ENCODE measurements at places on chromosomes 13 and 19. TPM values are rescaled to one million over a fixed set of nuclear protein-coding genes. Genes with fewer than 3 reads are reported as not detected.

- no peaks in the 10 kb centered on the region for H3K4me1 ChIP-seq
- H3K36me3 ChIP-seq: no peaks in the 10 kb centered on the region
- no peak for DNase-seq
- no peaks in the 10 kb centered on the region for H3K27me3 ChIP-seq
- no peak overlapping the region for H3K4me3 ChIP-seq
These were observed 1451.5 kb downstream of the EFNB2 start for GRCh38 chr13:105083992-105084391.

DNA sequence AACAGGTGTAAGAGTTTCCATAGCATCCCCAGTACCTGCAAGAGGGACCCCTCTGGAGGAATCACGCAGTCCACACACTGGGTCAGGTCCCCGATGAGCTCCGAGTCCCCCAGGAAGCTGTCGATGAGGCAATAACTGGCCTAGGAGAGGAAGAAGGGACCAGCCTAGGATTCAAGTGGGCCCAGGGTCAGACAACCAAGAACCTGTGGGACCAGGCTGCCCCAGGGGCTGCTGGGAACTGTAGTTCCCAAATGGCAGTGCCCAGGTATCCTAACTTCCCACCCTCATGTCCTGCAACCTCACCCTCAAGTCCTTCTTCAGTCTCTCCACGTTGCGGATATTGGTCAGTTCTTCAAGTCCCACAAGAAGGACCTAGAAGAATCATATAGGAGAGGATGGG, 1.8 kb downstream of the FUZ start:
- H3K4me3 ChIP-seq: no peak overlapping the region
- no peak for DNase-seq
- no peaks in the 10 kb centered on the region for H3K36me3 ChIP-seq
- H3K27ac ChIP-seq: no peak overlapping the region
- H3K4me1 ChIP-seq: peaks cover 4% of the 10 kb centered on the region

Gene PEX11G
- total RNA-seq: 4.4 TPM

- H3K4me3 ChIP-seq: no peak overlapping the region
- no peaks in the 10 kb centered on the region for H3K27me3 ChIP-seq
- no peaks in the 10 kb centered on the region for H3K4me1 ChIP-seq
- H3K27ac ChIP-seq: no peak overlapping the region
These were observed 54.0 kb downstream of the ENOX1 start for GRCh38 chr13:43732726-43733125.

Gene TEX101
- not detected for total RNA-seq

GRCh38 chr19:48502350-48503018, 9.2 kb downstream of the LMTK3 start:
- peaks cover 3% of the 10 kb centered on the region for H3K4me1 ChIP-seq
- H3K36me3 ChIP-seq: no peaks in the 10 kb centered on the region
- peaks cover 2% of the 10 kb centered on the region for H3K27me3 ChIP-seq
- no peak overlapping the region for H3K4me3 ChIP-seq

DNA sequence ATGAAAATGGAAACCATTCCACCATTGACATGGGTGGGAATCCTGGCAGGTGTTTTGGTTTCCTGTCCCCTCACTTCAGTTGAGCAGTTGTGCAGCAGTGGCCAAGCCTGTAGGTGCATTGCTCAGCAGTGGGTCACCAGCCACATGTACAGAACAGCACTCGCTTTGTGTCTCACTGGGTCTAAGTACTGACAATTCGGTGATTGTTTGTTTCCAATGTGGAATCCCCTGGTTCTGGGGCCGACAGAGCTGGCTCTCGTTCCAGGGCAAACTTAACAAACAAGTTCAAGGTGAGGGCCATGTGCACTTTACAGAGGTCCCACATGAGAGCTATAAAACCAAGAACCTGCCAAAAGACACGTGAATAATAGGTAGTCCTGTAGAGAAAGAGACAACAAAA, 54.1 kb upstream of the SPATA13 start:
- H3K27ac ChIP-seq: no peak overlapping the region
- no peaks in the 10 kb centered on the region for H3K27me3 ChIP-seq
- no peak for DNase-seq
- no peaks in the 10 kb centered on the region for H3K36me3 ChIP-seq
- peaks cover 3% of the 10 kb centered on the region for H3K4me1 ChIP-seq

Gene PPFIA3
- total RNA-seq: 0.72 TPM

Gene SLC8A2
- 0.46 TPM for total RNA-seq

DNA sequence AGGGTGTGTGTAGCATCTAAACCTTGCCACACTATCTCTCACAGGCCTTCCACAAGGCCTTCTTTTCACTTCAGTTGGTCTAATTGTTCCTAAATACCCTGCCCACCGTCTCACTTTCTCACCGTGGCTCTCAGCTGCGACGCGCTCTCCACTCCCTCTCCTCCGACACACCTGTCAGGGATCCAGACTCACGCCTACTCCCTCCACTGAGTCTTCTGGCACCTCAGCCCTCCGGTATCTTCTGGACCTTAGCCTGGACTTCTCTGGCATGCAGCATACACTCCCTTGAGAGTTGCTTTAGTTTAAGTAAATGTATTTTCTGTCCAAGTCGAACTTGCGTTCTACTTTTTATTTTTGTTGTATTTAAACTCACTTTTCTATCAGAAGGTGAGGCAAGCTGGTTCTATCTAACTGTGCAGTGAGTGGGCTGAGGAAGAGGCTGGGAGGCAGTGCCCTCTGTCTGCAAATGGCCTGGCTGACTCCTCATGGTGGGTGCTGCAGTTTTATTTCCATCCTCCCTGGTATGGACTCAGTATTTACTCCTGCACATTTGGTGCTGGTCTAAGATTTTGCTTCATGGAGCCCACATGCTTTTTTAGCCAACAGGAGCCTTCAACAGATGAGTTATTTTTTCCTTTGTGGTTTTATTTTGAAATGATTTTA, 28.5 kb upstream of the ARGLU1 start:
- peaks cover 12% of the 10 kb centered on the region for H3K4me1 ChIP-seq
- H3K27ac ChIP-seq: no peak overlapping the region
- H3K36me3 ChIP-seq: no peaks in the 10 kb centered on the region
- no peak overlapping the region for H3K4me3 ChIP-seq
- no peaks in the 10 kb centered on the region for H3K27me3 ChIP-seq

Data from ovary (tissue), 10 donors.